GM19239 (cell line): ENCODE measurements at places on chromosomes 4 and X.

DNA sequence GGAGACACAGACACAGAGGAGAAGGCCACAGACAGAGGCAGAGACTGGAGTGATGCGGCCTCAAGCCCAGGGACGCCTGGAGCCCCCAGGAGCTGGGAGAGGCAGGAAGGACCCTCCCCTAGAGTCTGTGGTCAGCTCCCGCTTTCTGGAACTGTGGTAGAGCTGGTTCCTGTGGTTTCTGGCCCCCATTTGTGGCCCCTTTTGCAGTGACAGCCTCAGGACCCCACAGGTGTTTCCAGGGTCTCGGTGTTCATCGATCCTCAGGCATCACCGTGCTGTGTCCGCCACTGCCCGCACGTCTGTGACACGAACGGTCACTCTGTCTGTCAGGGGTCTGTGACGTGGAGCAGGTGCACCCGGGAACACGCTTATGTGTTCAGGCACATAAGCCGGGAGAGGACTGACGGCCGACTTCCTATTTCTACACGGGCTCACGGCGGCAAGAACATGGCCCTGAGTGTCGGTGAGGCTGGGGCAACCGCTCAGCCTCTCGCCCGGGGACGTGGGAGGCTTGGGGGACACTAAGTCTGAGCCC lies 7.9 kb downstream of the GTPBP6 start:
- DNase-seq, result no peak

DNA sequence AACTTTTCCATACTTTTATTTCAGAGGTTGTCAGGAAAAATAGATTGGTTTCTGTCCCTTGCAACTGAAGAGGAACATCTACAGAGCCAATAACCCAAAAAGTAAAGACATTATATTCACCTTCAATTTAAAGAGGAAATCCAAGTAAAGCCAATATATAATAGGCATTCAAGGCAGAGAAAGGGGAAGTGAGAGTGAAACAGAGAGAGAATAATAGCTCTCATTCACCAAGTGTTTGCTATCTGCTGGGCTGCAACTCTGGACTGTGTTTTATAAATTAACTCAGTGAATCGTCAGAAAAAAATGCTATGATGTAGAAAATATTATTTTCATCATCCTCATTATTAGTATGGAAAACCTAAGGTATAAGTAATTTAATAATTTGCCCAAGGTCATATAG lies 448.5 kb downstream of the TRAM1L1 start:
- no peak for DNase-seq

DNA sequence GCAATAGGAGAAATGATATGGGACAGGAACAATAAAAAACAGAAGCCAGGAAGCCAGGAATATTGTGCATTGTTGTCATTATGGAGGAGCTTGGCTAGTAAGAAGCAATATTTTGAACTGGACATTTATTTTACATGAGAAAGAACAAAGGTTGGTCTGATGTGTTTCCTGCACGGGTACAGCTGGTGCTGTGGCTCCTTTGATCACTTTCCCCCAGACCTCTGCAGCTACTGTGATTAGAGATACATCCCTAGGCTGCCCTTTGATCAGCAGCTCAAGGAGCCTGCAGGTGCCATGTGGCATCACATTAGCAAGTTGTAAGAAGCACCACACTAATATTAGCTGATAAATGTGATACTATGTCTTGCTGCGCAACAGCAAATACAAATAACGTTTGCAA lies 2.5 kb downstream of the PDGFC start:
- no peak for DNase-seq

- DNase-seq, result no peak
Observed at GRCh38 chr4:112099701-112100297, 45.5 kb upstream of the FAM241A start.

DNA sequence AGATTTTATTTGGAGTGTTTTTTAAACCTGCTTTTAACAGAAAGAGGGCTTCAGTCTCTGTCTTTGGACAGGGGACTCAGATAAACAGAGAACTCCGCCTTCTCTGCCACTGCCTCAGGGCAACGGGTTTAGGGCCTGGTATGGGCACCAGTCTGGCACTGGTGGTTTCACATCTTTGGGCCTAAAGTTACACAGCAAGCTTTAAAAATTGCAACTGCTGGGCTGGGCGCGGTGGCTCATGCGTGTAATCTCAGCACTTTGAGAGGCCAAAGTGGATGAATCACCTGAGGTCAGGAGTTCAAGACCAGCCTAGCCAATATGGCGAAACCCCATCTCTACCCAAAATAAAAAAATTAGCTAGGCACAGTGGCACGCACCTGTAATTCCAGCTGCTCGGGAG lies 10.3 kb upstream of the NAT8L start:
- no peak for DNase-seq

DNA sequence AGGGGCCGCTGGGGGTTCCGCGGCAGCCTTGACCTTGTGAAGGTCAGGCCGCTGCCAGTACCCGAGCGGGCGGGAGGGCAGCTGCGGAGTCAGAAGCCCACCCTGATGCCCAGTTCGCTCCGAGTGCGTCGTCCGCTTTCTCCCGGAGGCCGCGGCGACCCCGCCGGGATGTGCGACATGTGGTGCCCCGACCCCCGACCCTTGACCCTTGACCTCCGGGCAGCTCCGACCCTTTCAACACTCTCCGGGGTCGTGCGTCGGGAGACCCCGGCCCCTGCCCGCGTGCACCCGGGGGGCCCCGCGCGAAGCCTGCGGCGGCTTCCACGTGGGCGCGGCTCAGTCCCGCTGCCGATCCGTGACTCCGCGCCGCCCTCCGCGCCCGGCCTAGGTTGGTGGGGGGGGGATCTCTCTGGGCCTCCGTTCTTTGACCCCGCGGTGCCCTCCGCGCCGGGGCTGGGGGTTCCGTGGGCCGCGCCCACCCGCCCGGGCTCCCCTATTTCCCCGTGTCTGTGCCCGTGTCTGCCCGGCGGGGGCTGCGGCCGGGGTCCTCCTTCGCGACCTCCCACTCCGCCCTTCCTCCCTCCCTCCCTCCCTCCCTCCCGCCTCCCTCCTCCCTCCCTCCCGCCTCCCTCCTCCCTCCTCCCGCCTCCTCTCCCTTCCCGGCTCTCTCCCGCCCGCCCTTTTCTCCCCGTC lies 609 bp upstream of the SLC25A6 start:
- DNase-seq, result peak; percentile 28

GRCh38 chr4:169283114-169283509 lies 12.4 kb upstream of the SH3RF1 start:
- DNase-seq, result no peak

DNA sequence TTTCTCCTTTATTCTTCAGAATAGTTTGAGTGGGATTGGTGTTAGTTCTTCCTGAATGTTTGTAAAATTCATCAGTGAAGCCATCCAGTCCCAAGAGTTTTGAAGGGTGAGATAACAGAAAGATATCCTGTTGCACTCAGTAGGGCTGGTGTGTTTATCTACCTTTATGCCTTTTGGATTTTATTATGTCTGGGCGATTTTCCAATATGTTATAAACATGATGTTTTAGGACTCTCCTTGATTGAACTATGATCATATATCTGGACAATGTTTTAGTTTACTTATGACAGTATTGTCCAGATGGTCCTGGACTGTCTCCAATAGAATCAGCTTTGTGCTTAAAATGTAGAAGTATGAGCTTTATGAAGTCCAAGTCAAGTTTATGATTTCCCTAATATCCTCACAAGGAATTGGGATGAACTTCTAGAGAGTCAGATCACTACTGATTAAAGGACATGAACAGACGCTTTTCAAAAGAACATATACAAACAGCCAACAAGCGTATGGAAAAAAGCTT lies 77.6 kb upstream of the ITM2A start:
- DNase-seq, result no peak

DNA sequence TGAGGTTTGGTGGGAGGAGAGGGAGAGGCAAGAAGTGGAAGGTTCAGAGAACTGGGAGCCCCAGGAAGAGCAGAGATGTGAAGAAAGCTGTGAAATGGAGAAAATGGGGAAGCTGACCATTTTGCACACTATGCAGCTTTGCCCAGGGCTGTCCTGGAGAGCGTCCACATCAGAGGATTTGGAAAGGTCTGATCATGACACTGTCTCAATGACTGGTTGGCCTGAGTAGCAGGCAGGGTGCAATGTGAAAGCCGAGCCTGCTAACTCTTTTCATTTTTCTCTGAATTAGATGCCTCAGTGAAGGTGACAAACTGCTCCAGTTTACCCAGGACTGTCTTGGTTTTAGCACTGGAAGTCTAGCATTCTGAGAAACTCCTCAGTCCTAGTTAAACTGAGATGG lies 330.1 kb upstream of the RPS6KA3 start:
- no peak for DNase-seq

DNA sequence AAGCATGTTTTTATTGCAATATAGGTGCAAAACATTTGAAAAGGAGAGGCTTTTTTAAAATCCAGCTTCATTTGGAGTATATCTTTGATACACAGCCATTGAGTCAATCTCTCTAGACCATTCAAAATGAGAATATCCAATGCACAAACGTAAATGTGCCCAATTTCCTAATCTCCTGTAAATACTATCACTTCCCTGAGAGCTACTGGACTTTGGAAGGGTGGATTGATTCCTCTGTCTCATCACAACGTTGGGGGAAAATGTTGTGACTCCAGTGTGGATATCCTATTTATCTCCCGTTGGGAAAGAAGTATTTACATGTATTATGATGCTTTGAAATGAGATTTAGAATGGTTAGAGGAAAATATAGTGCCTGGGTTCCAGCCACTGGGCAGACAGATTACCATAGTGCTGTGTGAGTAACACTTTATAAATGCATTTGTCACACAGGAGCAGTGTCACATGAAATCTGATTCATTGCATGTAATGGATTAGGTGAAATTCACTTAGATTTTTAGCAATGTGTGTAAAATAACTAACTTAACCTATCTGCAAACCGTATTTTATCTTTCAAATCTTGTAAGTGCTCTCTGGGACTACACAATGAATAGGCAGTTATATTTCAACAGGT lies 64.4 kb upstream of the VCX3A start:
- no peak for DNase-seq

DNA sequence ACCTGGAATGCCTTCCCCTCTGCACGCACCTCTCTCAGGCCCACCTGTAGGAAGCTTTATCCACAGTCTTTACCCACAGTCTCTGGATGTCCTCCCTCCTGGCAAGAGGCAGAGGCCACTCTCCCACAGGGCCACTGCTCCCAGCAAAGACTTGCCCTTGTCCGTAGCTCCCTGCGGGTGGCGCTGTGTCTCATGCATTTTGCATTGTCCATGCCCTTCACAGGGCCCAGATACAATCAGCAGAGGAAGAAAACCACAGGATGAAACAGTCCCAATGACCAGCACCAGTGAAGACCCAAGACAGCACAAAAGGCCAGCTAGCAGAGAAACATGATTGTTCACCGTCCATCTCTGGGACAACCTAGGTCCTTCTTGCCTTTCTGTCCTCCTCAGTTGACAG lies 2.1 kb upstream of the NSG1 start:
- DNase-seq, result no peak

- no peak for DNase-seq
Observed at GRCh38 chr4:153045111-153045982, 109.2 kb downstream of the FHDC1 start.

DNA sequence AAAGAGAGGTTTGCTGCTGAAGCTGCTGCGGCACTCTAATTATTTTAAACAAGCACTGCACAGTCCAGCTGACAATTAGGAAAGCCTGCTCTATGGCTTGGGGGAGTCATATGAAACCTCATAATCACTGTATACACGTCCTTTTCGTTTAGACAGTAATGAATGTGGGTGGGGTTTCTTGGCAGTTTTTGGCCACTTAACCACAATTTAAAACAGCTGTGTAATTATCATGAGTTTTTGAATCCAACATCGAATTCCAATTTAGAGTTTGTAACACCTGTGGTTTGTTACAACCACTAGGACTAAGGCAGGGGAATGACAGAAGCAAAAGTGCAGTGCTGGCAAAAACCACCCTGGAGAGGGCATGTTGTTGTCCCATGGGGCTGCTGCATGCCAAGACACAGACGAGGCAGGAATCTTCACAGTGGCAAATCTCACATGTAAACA lies 99.5 kb downstream of the CXXC4 start:
- DNase-seq, result no peak

DNA sequence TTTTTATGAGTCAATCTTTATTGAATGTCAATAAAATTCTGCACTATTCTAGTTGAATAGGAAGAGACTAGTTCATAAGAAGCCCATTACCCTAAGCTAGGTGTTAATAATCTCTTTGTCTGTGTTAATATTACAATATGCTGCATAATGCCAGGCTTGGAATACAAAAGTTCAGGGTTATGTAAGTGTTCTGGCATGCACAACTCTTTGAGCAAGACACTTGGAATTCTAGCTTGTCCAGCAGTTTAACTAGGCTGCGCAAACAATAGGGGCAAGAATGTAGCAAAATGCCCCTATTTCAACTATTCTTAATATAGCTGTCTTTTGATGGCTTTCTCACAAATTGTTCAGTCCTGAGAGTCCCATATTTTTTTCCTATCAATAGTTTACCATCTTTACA lies 31.3 kb upstream of the ETNPPL start:
- DNase-seq, result no peak

- no peak for DNase-seq
Observed at GRCh38 chr4:82680834-82681233, 117.8 kb downstream of the SCD5 start.

DNA sequence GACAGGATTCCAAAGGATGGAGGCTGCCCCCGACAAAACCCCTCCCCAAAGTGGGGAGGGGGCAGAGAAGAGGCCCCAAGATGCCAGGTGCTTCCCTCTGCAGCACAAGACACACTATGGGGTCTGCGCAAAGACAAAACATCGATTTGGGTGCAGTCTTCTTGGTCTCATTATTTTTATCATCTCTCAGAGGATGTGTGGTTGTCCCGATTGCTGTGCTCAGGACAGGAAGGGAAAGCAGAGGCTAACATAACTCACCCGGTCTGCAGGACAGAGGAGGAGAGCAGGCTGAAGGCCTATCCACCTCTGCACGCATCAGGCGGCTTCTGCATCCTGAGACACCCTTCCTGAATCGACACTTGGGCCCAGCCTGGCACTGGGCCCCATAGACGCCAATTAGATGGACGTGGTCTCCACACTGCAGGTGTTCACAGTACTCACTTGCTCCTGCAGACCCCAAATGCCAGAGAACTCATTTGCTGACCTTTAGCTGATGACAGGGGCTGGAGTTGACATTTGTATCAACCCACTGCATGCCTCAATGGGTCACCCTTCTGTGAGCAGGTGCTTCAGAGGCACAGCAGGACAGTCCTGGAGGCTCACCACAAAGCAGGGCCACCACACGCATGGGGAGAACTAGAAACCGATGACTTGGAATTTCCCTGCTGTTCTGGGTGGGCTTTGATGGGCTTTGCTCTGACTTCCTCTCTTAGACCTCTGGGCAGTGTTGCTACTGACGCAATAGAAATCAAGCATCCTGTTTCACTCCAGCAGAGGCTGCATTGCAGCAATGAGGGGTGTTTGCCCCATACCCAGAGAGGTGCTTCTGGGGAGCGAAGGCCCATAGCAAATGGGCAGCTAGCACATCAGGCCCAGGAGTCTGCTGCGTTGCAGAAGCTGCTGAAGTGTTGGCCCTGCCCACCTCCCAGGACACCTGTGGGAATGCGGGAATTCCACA lies 96.3 kb upstream of the ENPP6 start:
- DNase-seq, result peak; percentile 36
